ENCODE measurements at places on chromosomes 5 and 9. TPM values are rescaled to one million over a fixed set of nuclear protein-coding genes. Genes with fewer than 3 reads are reported as not detected.

RAD17 gene
- total RNA-seq = 19.5 TPM

PITX1 gene
- total RNA-seq = not detected

AK8 gene
- total RNA-seq = not detected

UGT3A1 gene
- not detected for total RNA-seq

PKN3 gene
- 8.5 TPM for total RNA-seq

GRCh38 chr5:133853646-133854365 is 114.6 kb downstream of the C5orf15 start:
- no peak for DNase-seq

- no peak for DNase-seq
Measured at GRCh38 chr9:127707766-127708165, 978 bp downstream of the CFAP157 start.

GRCh38 chr5:5751498-5751897 is 329.0 kb downstream of the ICE1 start:
- no peak for DNase-seq

DNA sequence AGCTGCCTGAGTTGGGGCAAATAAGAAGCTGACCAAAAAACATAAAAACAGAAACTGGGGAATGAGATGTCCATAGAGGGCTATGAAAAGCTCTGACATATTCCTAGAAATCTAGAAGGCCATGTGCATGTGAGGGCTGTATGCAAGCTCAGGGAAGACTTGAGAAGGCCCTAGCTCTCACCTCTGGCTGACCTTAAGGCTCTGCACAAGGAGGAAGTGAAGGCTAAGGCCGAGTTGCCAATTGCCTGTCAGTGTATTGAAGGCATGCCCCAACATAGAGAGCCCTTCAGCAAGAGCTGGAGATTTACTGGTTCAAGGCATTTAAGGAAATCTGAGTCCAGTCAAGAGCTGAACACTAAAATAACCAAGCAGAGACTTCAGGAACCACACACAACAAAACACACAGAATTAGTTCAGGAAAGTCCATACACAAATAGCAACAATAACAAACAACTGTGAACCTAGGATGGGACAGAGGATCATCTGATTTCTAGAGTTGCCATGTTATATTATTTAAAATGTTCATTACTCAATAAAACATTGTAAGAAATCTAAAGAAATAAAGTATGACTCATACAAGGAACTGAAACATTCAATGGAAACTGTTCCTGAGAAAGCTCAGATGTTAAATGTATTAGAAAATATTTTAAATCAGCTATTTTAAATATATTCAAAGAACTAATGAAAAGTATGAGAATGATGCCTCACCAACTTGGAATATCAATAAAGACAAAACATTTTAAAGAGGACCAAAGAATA is 161.8 kb downstream of the AUH start:
- DNase-seq = no peak

- peak; percentile 8 for DNase-seq
Measured at GRCh38 chr5:362978-363765, 41.7 kb downstream of the AHRR start.

- no peak for DNase-seq
Measured at GRCh38 chr5:1106385-1107166, 5.3 kb downstream of the SLC12A7 start.

DNA sequence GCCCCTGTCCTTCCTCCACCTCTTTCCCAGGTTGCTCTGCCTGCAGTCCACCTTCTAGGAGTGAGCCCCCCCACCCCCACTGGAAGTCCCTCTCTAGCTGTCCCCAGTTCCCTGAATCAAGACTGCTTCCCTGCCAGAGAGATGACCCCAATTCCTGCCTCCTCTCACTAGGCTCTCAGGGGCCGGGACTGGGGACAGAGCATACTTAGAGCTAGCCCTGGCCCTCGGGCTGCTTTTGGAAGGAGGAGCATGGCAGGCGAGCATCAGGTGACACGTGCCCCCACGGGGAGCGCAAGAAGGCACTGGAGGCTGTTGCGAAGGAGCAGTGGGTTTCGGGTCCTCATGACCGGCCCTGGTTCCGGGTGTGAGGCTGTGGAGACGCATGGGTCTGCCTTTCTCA is 9.7 kb downstream of the TRAF2 start:
- DNase-seq = no peak

GRCh38 chr5:106759581-106759980 is 911.2 kb downstream of the EFNA5 start:
- DNase-seq = no peak

- no peak for DNase-seq
Measured at GRCh38 chr9:121021301-121021700, 28.8 kb downstream of the C5 start.

DNA sequence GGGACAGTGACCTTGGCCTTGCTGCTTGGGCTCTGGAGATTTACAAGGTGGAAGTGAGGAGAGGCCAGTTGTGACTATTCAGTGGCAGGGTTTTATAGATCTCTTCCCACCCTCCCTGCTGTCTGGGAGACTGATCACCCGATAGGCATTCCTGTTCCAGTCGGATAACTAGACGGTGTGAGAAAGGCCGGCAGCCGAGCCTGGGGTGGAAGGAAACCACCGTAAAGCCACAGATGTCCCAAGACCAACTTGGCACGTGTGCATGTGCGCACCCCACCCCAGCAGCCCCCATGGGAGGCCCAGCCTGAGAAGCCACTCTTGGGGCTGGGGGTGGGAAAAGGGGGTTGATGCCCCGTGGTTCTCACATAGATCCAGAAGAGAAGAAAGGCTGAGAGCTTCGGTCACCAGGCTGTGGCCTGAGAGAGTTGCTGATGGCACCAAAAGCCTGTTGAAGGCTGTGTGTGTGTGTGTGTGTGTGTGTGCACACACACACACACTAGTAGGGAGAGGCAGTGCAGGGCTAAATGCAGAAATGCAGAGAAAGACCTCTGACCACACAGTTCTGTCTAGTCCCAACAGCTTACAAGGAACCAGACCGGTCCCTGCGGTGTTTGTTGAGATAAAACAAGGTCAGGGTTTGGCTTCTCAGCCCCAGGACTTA is 225.8 kb downstream of the FANCC start:
- DNase-seq = no peak

- DNase-seq = no peak
Measured at GRCh38 chr9:133367221-133367620, 8.6 kb downstream of the SURF4 start.

- DNase-seq = no peak
Measured at GRCh38 chr9:78788101-78788500, 491.2 kb downstream of the PSAT1 start.

DNA sequence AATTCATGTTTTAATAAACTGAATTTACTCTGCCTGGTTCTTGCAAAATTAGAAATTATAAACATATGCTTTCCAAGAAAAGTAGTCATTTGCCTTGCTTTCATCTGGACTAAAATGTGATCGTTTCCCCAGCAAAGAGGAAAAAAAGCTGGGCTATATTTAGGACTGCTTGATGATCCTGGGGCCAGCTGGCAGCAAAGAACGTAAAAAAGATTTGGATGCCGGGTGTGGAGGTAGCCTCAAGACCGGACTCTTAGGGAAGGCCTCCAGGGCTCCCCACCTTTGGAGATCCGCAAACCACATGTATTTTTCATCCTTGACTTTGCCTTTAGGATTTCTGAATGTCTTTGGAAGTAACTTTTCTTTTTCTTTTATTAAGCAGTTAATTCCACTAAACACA is 156.1 kb upstream of the SEMA6A start:
- DNase-seq = no peak

GRCh38 chr9:7403839-7404487 is 395.6 kb downstream of the DMAC1 start:
- DNase-seq = no peak

DNA sequence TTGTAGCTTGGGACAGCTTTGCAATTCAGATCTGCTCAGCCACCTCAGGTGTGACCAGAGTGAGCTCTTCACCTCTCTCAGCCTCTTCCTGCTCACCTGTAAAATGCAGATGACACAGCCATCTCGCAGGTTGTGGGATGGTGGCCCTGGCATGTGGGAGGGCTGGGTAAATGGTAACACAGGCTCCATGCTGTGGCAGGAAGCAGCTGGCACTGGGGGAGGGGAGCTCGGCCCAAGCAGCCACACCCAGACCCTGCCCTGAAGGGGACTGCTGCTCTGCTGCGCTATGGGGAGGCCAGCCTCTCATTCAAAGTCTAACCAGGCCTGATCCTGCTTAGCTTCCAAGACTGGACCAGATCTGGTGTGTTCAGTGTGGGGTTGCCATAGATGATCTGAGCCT is 24.1 kb downstream of the PHF2 start:
- DNase-seq = no peak

Measured in Right ventricle myocardium inferior (tissue), 1 donor.